ENCODE measurements at places on chromosomes 12 and 14.

DNA sequence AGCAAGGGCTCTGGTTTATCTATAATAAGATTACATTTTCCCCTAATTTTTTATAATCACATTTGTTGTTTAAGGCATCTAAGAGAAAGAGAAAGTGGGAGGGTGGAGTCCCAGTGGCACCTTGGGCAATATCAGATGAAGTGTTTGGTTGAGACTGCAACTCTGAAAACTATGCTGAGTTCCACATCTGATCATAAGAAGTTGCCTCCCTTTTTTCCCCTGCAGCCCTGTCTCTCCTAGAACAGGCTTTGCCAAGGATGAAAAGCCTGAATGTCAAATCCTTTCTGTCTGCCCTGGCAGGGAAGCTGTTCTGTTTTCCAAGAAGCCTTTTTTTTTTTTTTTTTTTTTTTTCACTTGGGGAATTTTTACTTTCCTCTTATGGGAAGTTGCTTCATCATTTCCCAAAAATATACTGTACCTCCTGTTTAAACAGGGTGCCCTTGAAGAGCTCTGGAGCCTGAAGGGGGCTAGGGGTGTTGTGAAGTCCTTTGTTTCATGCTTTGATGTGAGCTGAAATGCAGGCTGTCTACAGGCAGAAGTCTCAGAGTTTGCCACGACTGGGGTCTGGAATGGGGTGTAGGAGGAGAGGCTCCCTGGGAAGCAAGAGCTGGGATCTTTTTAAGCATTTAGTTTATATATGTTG is 71.3 kb downstream of the SUSD6 start:
- no peak for DNase-seq

GRCh38 chr12:70646850-70647249 is 9.6 kb upstream of the PTPRB start:
- no peak for DNase-seq

GRCh38 chr12:113318900-113319628 is 15.8 kb downstream of the SLC8B1 start:
- DNase-seq: no peak

DNA sequence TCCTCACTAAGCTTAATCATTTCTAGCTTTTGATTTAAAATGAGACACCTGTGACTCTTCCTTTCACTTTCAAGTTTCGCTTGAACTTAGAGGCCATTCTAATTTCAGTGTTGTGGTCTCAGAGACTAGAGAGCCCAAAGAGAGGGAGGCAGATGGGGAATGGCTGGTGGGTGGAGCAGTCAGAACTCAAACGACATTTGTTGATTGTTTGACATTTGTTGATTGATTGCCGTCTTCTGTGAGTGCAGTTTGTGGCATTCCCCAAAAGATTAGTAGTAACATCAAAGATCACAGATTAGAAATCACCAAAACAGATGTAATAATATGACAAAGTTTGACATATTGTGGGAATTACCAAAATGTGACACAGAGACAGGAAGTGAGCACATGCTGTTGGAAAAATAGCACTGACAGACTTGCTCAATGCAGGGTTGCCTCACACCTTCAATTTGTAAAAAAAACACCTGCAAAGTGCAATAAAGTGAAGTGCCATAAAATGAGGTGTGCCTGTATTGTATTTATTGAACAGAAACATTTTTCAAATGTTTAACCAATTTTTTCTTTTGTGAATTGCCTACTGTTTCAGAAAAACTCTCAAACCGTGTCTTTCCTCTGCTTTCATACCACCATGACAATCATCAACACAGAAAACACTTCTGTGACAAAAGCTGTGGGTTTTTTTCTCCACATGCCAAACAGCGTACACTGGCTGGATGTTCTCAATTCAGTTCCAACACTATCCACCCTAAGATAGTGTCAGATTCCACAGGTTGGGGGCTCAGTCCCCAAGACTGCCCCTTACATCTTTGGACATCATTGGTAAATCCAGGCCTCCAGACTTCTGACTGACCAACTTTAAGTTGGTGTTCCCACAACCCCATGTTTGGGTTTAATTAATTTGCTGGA is 376.3 kb upstream of the RGS6 start:
- DNase-seq: no peak

- DNase-seq: no peak
Observed at GRCh38 chr12:13523536-13524307, 327.2 kb downstream of the EMP1 start.

- DNase-seq: no peak
Observed at GRCh38 chr14:22296722-22297121, 292.3 kb downstream of the DAD1 start.

GRCh38 chr12:69435644-69436043 is 34.5 kb upstream of the FRS2 start:
- no peak for DNase-seq

- no peak for DNase-seq
Observed at GRCh38 chr14:90416720-90417119, 19.9 kb downstream of the CALM1 start.

DNA sequence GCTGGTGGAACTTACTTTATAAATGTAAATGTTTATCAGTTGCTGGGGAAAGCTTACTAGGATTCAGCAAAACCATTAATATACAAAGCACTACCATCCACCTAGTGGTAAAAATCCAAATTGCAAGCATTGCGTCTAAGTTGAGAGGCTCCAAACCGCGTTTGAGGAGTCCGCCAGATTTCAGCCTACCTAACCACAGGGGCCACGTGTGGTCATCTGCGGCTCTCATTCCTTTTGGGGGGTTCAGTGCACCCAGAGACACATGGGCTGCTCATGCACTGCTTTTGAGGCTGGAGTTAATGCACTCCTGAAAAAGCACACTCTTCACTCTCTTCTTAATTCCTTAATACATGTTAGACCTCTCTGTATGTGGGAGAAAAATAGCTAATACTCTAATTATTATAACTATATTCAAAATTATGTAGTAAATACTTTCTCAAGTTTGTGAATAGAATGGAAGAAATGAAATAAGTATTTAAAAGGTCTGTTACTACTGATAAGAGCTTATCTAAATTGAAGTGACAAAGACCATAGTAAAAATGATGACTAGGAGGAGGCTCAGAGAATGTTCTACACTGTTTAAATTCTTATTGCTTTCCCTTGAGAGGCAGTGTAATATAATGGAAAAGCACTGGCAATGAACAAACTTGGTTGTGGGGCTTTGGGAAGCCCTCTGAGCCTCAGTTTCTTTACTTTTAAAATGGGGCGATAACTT is 41.4 kb upstream of the MANSC4 start:
- peak; percentile 29 for DNase-seq

DNA sequence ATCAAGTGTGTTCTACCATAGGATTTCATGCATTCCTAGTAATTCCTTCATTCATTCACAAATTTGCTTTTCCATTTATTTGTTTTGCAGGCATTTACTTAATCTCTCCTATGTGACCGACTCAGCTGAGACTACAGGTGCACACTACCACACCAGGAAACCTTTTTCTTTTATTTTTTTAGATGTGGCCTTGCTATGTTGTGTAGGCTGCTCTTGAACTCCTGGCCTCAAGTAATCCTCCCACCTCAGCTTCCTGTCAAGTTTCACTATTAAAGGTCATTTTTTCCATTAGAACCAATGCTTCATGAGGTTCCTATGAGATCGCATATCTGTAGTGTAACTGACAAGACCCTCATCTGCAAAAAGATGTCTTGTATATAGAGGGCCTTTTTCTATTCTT is 1218.7 kb downstream of the VRK1 start:
- no peak for DNase-seq

DNA sequence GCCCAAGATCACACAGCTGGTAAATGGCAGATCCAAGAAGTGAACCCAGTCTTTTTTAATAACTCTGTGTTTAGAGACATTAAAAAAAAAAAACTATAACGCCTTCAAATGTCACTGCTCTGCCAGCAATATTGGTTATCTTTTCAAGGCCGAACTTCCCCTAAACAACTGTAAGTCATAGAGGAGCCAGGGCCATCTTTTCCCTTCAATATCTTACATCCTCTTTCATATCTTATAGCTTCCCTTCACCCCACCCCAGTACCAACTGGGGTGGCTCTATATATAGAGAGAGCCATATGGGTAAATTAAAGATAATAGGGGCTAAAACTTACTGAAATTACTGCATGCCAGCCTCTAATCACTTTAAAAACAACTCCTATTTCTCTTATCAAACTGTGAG is 100.2 kb downstream of the STAB2 start:
- DNase-seq: no peak

- no peak for DNase-seq
Observed at GRCh38 chr14:75430116-75430515, 2.3 kb downstream of the JDP2 start.

GRCh38 chr12:66109056-66109455 is 21.5 kb downstream of the LLPH start:
- DNase-seq: no peak

- DNase-seq: no peak
Observed at GRCh38 chr12:53213348-53213747, 6.3 kb upstream of the ITGB7 start.

- DNase-seq: peak; percentile 61
Observed at GRCh38 chr12:5085896-5086295, 42.2 kb downstream of the KCNA5 start.

DNA sequence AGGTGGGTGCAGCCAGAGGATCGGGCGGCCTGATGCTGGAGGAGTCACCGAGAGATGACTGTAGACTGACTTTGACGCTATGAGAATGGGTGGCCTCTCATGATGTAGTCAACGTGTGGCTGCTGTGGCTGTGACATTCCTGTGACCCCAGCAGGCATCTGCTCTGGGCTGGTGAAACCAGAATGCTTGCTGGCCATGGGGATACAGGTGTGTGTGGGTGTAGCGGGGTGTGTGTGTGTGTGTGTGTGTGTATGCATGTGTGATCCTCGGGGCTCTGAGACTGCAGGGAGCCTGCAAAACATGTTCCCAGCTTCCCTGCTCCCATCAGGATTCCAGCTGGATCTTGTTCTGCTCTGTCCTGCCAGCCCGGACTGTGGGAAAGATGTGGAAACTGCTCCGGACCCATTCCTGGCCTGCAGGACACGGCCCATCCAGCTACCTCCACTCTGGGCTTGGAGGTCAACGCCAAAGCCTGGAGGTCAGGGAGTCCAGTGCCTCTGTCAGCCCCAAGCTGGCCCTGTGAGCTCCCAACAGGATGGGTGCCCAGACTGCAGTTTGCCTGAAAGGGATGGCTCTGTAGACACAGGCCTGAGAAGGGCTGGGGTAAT is 18.8 kb upstream of the HHIPL1 start:
- no peak for DNase-seq

- peak; percentile 18 for DNase-seq
Observed at GRCh38 chr12:64256166-64256800, 34.2 kb upstream of the KICS2 start.

- no peak for DNase-seq
Observed at GRCh38 chr14:91207008-91207407, 37.5 kb downstream of the GPR68 start.

DNA sequence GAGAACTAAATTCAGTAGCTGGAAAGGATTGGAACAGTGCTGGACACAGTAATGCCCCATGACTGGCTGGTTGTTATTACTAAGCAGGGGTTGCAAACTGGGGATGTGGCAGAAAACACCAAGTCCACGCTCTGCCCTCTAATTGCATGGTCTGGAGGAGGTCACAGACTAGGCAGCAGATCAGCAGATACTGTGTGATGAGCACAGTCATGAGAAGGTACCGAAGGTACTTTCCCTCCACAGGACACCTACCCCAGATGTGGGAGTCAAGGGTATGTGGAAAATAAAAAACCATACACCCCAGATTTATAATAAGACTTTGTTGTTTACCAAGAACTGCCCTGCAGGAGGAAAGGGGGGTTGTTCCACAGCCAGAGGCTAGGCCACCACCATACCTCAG is 175.3 kb downstream of the PELI2 start:
- DNase-seq: no peak

All from AG09319 (cell line).